GM12891 (cell line): ENCODE measurements at places on chromosomes 12 and 14.
A peak's percentile ranks its signal among the peaks of the same experiment; 100 is the strongest.

DNA sequence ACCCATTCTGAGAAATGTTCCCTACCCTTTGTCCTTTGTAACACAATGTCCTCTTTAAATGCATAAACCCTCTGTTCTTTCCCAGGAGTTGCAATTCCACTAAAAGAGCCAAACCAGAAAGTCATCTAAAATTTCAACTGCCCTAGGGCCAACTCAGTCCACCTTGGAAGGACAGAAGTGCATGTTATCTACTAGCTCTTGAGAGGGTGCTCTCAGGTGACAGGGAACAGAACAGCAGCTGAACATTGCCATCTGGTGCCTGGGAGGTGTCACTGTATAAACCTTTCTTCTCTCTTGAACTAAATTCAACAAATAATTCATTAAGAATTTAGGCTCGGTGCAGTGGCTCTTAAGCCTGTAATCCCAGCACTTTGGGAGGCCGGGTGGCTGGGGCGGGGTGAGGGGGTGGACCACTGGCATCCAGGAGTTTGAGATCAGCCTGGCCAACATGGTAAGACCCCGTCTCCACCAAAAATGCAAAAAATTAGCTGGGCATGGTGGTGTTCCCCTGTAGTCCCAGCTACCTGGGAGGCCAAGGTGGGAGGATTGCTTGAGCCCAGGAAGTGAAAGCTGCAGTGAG lies 10.3 kb upstream of the FERMT2 start:
- peak; percentile 37 for DNase-seq

DNA sequence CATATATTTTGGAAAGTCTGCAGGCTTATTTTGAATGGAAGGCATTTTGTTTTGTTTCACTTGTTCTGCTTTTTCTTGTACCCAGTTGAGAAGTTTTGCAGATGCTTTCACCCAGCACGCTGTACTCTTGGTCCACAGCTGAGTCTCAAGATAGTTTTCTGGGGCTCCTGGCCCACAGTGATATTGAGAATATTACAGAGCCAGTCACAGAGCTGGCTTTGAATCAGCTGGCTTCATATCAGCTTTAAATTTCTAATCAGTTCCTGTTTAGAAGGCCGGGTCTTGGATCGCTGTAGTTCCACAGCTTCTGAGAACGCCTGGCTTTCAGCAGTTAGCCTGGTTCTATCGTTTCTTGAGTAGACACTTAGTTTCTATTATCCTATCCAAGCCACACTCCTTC lies 32.5 kb upstream of the PARP11 start:
- DNase-seq: no peak

GRCh38 chr12:121767525-121768016 lies 25.9 kb downstream of the RHOF start:
- no peak for DNase-seq

DNA sequence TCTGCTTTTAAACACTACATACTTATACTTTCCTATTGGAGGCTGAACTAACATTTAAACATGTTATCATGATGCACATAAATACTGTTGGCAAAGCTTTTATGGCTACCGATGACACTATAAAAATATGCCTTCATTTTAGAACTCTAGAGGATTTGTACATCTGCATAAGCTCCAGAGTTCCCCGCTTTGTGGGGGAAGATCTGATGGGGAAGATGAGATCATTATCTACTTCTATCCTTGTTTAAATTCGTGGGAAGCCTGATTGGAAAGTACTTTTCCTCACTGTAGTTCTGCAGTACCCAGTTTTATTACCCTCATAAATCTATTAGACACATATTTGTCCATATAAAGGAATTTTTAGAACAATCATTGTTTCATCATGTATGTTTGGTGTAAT lies 299.6 kb upstream of the ATP2B1 start:
- no peak for DNase-seq

DNA sequence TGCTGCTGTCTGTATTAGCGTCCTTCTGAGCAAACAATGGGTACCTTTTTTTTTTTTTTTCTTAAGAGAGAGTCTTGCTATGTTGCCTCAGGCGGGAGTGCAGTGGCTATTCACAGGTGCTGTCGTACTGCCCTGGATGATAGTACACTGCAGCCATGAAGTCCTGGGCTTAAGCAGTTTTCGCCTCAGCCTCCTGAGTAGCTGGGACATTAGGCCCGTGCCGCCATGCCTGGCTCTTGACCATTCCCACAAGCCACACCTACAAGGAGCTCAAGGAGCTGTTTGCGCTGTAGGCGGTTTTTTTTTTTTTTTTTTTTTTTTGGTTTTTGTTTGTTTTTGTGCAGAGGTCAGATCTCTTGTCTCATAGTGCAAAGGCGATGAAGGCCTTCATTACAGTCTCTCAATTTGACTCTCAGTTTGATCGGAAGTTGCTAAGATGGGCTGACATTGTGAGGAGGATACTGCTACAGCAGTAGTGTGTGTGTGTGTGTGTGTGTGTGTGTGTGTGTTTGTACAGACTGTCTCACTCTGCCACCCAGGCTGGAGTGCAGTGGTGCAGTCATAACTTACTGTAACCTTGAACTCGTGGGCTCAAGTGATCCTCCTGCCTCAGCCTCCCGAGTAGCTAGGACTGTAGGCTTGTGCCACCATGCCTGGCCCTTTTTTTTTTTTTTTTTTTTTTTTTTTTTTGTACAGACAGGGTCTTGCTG lies 34.2 kb downstream of the TRAF3 start:
- DNase-seq: no peak

DNA sequence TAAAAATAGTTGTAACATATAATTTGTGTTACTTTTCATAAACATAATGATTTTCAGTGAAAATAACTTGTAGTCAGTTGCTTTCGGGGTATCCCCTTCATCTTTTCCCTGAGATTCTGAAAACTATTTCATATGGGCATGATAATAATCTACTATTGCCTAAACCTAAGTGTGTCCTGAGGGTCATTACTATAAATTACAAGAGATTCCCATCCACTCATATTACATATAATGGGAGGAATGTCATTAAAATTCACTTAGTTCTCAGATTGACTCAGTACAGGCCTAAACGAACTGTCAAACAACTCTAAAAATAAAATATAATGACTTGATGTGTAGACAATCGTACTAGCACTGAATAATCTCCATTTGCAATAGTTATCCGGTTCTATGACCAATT lies 72.7 kb downstream of the PTPRR start:
- no peak for DNase-seq

DNA sequence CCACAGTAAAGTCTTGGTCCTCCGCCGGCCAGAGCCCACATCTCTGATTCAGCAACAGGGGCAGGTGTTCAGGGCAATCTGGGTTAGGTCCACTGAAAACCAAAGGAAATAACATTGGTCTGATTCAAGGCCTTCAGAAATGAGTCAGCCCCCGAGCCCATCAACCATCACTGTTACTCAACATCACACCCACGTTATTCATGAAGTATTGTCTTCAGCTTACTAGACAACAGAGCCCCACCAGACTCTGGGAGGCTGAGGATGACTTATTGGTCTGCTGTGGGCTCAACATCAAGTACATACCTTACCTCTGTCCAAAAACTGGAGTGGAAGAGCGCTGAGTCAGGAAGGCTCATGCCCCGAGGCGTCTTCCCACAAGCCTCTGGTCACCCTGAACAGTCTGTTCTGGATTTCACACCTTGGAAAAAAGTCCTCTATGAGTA lies 97.5 kb downstream of the ZFP36L1 start:
- DNase-seq: peak; percentile 71

DNA sequence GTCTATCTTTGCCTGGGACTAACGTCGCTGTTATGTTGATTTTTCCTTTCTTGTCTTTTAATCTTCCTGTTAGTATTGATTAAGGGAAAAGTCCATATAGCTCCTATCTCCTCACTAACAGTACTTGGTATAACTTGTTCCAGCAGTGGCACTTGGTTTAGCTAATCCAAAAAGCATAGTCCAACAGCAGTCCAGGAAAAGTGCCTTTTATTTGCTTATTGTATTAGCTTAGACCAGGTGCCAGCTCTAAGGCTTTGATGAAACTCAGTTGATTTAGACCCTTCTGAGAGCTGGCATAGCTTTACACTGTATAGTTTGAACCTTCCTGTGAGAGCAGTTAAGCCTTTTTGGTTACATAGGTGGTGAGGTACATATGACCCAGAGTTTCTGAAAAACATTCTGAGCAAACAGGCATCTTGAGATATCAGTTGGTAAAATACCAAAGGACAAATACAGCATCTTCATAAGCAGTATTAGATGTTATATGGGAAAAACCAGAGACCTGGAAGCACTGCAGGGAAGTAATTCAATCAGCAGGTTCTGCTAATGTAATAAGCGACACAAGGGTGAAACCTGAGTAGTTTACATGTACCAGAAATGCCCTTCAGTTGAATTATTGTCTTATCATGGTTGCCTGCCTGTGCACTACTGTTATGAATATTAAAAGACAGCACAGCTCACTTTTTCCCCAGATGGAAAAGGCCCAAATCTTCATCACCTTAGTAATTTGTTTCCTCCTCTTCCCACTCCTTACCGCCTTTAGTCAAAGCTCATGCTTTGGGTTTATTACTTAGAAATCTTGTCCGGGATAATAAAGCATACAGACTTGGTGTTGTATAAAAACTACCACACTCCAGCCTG lies 13.0 kb downstream of the PELI2 start:
- no peak for DNase-seq

DNA sequence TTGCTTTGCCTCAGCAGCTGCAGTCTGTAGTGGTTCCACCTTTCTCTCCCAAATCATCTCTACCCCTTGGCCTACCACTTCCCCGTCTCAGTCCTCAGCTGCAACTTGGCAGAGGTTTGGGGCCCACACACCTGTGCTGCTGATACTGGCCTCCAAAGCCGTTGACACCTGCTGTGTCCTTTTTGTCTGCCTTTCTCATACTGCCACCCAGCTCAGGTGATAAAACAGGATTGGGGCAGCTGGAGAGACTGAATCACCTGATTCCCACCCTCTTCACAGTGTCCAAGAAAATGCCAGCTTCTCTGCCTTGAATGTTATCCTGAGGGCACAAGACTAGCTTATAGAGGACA lies 103.7 kb downstream of the ETV6 start:
- no peak for DNase-seq

- no peak for DNase-seq
These were observed 8.3 kb downstream of the TMTC2 start for GRCh38 chr12:82694970-82695369.

DNA sequence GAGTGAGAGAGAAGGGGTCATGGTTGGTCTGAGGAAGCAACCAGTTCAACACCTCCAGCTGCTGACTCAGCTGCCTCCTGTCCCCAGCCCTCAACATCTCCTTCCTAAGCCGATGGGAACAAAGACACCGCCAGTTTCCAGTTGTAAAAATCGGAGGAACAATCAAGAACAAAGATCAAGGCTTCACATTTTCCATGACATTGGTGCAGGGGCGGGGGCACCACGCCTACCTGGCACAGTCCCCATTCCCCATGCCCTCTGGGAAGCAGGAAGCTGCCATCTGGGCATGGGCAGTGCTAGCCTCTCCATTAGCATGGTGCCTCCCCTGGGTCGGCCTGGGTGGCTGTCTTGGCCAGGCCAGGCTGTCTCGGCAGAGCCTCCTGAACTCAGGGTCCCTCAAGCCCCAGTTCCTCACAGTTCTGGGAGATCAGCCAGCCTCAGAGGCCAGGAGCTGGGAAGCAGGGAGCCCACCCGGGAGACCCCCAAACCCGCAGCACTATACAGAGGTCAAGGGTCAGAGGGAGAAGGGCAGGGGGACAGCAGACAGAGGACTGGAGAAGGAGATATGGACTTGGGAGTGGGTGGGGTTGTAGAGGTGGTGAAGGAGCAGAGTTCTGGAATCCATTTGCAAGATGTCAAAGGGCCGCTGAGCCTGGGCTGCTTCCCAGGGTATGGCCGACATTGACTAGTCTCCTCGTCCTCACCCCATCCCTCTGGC lies 19.6 kb upstream of the TMEM106C start:
- DNase-seq: no peak

- DNase-seq: no peak
These were observed 106.2 kb upstream of the MAX start for GRCh38 chr14:65208548-65208947.

GRCh38 chr12:49292729-49293055 lies 2.3 kb upstream of the PRPH start:
- DNase-seq: no peak

GRCh38 chr12:79451978-79452377 lies 238.8 kb downstream of the PAWR start:
- no peak for DNase-seq

DNA sequence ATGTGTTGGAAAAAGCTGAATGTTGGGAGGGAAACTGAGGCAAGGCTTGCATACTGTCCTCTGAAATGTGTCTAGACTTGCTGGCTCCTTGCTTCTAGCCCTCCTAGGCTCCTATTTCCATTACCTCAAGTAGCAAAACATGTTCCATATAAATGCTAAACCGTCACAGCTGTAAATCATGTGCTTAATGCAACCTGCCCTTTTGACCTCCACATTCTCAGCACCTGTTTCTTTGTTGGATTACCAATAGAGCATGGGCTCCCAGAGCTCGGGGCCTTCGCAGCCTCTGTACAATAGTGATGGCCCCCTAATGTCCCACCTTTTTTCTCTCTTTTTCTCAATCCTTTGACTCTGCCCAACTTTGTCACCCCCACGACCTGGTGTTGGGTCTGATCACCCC lies 23.3 kb downstream of the RERGL start:
- no peak for DNase-seq
